HAP-1 (cell line): ENCODE measurements at places on chromosomes 4 and X.

- DNase-seq = no peak
Observed at GRCh38 chr4:83498187-83498586, 13.3 kb upstream of the ABRAXAS1 start.

- DNase-seq = no peak
Observed at GRCh38 chr4:12635629-12636028, 848.5 kb downstream of the RAB28 start.

GRCh38 chr4:150821641-150822040 lies 193.4 kb downstream of the LRBA start:
- DNase-seq = no peak

GRCh38 chr4:3519468-3520264 lies 12.6 kb downstream of the LRPAP1 start:
- DNase-seq = no peak

GRCh38 chr4:9989918-9990635 lies 31.2 kb downstream of the SLC2A9 start:
- no peak for DNase-seq

GRCh38 chrX:135477576-135477975 lies 42.9 kb upstream of the INTS6L start:
- peak; percentile 89 for DNase-seq

GRCh38 chrX:53511322-53511721 lies 77.2 kb upstream of the HSD17B10 start:
- DNase-seq = no peak
